ENCODE measurements at places on chromosomes 5 and 9. TPM values are rescaled to one million over a fixed set of nuclear protein-coding genes. Genes with fewer than 3 reads are reported as not detected.
A peak's percentile ranks its signal among the peaks of the same experiment; 100 is the strongest.

DNA sequence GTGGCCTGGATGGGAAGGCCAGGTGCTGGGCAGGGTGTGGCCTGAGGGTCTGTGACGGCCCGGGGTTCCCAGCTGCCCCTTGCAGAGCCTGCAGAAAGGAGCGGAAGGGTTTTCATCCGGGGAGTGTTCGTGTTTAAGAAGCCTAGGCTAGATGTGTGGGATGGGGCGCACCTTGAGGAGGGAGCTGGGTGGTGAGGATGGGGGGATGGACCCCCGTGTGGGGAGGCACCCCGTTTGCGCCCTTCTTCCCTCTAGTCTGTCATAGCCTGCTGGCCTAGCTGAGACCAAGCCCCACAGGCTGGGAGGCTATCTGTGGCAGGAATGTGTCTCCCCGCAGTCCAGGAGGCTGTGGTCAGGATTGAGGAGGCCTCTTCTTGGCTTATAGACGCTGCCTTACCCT lies 11.9 kb downstream of the RNU6ATAC start:
- DNase-seq: no peak

GRCh38 chr9:84228130-84228720 lies 112.3 kb downstream of the SLC28A3 start:
- DNase-seq: no peak

DNA sequence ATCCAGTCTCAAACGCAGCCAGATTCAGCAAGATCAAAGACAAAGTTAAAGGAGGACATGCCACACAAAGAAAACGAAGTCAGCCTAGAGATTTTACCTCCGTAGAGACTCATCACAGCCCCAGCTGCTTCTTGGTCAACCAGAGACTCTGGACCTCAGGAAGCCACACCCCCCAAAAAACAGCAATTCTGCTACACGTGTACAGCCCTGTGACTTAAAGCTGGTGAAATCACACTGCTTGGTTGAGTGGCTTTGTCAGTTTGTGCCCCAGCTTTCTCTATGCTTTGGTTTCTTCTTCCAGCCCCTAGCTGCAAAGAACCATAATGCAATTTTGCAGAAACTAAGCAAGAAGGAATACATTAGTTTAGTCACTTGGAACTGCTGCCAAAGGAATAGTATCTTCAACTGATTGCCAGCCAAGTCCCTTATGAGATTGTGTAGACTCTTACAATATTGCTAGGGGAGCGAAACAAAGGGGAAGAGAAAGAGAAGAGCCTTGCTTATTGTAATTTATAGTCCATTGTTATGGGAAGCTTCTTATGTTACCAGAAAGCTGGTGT lies 158.8 kb upstream of the ZNF462 start:
- no peak for DNase-seq

GRCh38 chr5:9394221-9394620 lies 151.7 kb downstream of the SEMA5A start:
- DNase-seq: no peak

DNA sequence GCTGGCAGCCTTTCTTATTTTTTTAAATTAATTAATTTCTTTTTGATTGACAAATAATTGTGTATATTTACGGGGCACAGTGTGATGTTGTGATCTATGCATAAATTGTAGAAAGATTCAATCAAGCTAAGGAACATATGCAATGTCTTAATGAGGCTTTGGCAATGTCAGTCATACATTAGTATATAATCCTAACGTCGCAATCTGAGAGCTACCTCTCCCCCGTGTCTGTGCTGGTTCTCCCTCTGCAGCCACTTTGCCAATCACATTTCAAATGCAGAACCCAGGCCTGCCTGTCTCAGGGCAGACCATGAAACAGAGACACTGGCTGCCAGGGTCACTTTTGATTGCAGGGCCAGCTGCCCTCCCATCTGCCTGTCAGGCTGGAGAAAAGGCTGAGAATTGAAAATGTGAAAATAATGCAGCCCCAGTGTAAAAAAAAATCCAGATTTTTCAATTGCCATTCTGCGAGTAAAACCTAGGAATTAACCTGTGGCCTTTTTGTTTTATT lies 56.3 kb downstream of the SLC24A2 start:
- no peak for DNase-seq

- DNase-seq: no peak
Observed at GRCh38 chr9:124419832-124420489, 4.7 kb upstream of the PSMB7 start.

DNA sequence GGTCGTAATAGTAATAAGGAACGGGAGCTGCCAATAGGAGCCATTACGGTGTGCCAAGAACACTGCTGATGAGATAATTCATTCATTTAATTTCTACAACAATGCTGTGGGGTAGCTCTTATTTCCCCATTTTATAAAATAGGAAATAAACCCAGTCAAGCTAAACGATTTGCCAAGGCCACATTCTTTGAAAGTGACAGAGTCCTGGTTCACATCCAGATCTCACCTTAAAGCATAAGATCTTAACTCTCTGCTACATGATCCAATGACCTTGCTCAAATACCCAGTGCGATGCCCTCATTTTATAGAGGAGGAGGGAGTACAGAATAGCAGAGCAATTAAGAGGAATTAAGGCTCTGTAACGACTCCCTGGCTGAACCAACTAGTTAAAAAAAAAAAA lies 5.0 kb downstream of the PDE6A start:
- no peak for DNase-seq

DNA sequence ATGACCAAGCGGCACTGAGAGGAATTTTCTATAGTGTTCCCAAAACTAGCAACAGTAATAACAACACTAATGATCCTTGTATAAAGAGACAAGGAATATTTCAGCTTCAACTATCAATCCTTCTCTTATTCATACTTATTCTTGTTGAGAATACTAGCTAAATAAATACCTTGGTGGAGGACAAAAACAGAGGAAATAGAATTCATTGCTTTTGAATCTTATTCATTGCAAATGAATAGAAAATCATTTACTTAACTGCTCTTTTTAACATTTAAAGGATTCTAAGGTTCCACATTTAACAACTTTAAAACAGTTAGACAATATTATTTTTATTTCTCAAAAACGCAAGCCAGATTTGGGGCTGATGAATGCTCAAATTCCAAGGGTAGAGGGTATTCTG lies 22.4 kb downstream of the SKIC3 start:
- DNase-seq: no peak

DNA sequence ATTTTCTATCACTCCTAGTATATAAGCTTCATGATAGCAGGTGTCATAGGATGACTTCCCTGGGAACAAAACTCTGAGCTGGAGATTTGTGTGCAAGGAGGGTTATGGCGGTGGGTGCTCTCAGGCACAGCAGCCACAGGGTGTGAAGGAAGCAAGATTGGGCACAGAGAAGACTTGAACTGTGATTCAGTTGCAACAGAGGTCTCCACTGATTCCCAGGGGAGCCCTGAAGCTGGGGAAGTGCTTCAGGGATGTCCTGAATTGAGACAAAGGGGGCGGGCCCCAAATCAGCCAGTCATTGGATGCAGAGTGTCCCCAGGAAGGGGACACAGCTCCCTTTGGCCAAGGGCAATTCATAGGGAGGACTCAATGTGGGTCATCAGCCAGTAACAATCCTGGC lies 44.4 kb upstream of the ANKRD55 start:
- DNase-seq: no peak

DNA sequence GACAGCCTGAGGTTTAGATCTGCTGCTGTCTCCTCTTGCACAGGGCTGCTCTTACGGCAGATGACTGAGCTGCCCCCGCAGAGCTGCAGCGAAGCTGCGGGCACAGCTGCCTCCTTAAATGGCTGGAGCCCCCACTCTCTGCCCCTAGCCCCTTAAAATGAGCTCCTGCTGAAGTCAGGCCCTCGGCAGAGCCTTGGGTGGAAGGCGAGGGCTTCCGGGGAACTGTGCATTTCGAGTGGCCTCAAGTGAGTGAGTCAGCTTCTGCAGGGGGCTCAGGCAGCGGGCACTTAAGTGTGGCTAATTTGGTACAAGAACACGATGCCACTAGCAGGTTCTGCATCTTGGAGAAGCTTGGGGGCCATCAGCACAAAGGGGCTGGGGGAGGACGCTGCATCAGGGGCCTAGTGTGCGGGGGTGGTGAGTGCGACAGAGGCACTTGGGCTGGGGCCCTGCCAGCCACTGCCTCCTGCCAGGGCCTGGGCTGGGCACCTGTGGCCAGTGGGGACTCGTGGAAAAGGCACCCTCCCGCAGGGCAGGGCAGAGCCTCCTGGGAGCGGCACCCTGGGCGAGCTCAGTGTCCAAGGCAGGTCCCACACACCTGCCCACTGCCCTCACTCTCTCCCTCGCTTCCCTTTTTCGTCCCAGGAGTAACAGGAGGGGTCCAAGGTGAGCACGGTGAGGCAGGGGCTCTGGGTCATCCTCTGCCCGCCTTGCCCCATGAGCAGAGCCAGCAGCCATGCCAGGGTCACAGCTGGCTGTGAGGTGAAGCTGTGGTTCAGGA lies 28.8 kb upstream of the RNU6ATAC start:
- DNase-seq: no peak

DNA sequence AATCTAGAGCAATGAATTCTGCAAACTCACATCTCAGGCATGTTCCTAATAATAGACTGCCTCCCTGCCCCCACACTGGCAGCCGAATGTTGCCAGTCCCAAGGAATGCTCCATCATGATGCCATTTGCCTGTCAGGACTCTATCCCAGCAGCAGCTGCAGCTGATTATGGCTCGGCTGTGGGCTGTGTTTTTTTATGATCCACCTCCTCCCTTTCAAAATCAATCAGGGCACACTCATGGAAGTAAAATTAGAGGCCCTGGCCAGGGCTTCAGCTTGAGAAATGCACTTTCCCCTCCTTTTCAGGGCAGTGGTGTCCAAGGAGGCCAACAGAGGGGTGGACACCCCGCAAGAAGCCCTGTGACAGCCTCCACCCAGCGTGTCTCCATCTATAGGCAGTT lies 176.7 kb upstream of the S1PR3 start:
- no peak for DNase-seq

GRCh38 chr5:122492675-122493074 lies 180.6 kb downstream of the SNCAIP start:
- no peak for DNase-seq

DNA sequence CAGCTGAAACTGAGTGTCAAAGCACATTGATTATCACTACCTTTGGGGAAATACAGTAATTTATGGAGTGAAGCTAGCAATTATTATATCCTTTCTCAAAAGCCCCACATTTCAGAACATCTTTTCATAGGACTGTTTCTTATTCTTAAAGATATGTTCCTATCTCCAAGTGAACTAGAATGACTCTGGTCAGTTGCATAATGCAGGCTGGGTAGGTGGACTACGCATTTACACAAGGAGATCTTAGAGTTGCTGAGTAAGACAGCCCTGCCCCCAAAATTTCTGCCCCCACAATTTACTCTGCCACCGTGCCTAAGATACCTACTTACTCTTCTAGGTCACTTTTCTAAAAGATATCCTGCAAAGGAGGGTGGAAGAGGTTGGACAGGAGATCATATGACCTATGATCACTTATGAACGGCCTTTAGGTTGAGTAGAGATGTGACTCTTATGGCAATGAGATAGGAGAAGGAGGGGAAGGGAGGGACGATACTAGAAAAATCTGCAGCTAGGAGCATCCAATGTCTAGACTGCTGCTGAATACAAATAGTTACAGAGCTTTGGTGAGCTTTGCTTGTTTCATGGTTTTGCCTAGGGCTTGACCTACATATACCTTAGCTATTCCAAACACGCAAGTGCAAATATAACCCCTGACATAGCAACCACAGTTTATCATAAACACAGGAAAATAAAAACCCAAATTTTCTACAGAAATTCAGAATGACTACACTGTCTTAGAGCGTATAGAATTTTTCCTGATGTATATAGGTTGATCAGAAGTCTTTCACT lies 121.7 kb downstream of the GLIS3 start:
- DNase-seq: no peak

GRCh38 chr5:1386274-1386717 lies 41.4 kb upstream of the CLPTM1L start:
- peak; percentile 3 for DNase-seq

- no peak for DNase-seq
Observed at GRCh38 chr5:142537938-142538337, 148.0 kb downstream of the FGF1 start.

GRCh38 chr5:29897916-29898315 lies 1295.6 kb upstream of the CDH6 start:
- no peak for DNase-seq

DNA sequence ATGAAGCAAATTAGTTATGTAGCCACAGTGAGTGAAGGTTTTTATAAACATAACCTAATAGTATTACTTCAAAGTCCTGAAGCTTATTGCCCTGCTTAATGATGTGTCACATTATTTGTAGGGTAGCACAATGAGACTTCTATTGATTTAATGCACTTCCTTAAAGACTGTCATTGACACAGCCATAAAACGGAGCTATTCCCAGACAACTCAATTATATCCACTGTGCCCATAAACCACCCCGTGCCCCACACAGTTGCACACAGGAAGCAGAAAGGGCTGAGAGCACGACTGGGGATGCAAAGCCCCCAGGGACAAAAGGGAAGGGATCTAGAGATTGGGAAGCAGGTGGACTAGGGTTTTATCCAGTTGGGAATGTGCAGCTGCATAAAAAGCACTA lies 37.0 kb downstream of the TRIM32 start:
- no peak for DNase-seq

- no peak for DNase-seq
Observed at GRCh38 chr9:105044518-105044917, 116.6 kb upstream of the ABCA1 start.

- no peak for DNase-seq
Observed at GRCh38 chr5:145965804-145966203, 29.4 kb downstream of the SH3RF2 start.

- no peak for DNase-seq
Observed at GRCh38 chr9:69637817-69638200, 34.4 kb downstream of the APBA1 start.

GRCh38 chr5:72830362-72830761 lies 13.9 kb downstream of the TNPO1 start:
- no peak for DNase-seq

DNA sequence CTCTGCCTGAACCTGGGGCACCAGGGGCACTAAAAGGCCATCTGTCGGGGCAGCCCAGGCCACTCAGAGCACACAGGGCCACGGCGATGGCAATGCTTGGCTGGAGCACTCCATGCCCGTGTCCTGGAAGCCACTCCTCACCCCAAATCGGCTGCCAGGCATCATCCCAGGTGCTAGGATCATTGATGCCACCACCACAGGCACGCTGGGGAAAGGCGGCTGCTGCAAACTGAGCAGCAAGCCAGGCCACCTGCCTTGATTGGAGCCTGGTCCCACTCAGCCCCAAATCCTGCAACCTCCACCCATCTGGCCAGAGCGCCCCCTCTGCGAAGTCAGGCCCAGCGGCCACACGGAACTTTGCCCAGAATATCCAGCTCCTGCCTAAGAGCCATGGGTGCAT lies 67.8 kb downstream of the DEPDC1B start:
- no peak for DNase-seq

- DNase-seq: no peak
Observed at GRCh38 chr5:173790177-173790719, 97.9 kb upstream of the CPEB4 start.

GRCh38 chr5:91468651-91469422 lies 85.7 kb upstream of the ARRDC3 start:
- no peak for DNase-seq

- no peak for DNase-seq
Observed at GRCh38 chr5:64019746-64020145, 57.5 kb upstream of the HTR1A start.

FAT2 gene
- total RNA-seq: 5.0 TPM

PCDHA1 gene
- 0.21 TPM for total RNA-seq

GABRB2 gene
- total RNA-seq: 1.6 TPM

SPINK7 gene
- not detected for total RNA-seq

OR1Q1 gene
- total RNA-seq: not detected

RNF38 gene
- 37.3 TPM for total RNA-seq

CDH6 gene
- total RNA-seq: 18.9 TPM

C9 gene
- not detected for total RNA-seq

NRARP gene
- total RNA-seq: 6.3 TPM

All from urinary bladder (tissue), 4 donors.